ENCODE measurements at places on chromosomes 13 and 19.

DNA sequence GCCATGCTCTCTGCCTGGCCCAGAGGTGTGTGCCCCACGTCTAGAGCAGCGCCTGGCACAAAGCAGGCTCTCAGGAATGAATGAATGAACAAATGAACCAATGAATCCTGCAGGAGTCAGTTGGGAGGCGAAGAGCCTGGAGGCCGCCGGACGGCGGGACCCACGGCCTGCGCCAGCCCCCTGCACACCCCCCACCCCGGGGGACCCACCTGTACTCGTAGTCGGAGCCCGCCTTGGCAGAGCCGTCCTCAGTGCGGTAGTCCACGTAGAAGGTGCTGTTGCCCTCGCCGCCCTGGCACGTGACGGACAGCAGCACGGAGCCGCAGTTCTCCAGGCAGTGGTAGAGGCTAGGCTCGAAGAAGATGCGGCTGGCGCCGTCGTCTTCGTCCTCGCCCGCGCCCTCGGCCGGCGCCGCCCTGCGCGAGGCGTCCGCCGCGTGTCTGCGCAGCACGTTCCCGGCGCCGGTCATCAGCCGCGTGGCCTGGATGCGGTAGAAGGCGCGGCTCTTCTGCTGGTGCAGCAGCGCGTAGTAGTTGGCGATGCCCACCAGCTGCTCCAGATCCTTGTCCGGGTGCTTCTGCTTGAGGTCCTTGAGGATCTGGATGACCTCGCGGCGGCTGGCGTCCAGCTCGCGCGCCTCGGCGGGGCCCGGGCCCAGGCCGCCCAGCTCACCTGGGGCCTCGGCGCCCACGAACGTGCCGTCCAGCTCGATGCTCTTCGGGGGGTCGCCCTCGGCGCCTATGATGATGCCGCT is 14.8 kb downstream of the SLC8A2 start:
- DNase-seq = no peak

GRCh38 chr13:19155321-19155861 is 26.2 kb downstream of the TUBA3C start:
- no peak for DNase-seq

GRCh38 chr13:76131551-76131950 is 495.4 kb downstream of the LMO7 start:
- no peak for DNase-seq

DNA sequence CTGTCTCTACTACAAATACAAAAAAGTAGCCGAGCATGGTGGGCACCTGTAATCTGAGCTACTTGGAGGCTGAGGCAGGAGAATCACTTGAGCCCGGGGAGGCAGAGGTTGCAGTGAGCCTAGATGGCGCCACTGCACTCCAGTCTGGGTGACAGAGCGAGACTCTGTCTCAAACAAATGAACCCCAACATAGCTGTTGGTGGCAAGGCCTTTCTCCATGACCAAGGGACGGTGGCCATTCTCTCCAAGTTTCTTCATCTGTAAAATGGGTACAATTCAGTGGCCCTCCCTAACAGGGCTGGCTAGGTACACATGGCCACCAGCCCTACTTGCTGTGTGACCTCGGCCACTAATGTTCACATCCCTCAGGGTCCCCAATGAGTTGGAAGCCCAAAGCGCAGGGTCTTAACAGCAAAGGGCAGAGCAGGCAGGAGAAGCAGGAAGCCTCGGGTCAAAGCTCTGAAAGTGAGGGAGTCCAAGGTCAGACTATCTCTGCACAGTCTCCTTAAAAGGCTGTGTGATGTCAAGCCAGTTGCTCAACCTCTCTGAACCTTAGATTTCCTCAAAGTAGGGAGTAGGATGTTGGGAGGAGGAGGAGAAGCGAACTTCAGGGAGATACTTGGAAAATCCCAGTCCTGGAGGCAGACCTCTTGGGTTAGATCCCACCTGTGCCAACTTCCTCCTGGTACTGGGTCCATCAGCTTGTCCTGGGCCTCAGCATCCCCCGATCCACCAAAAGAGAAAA is 2.7 kb downstream of the JUND start:
- DNase-seq = no peak

GRCh38 chr19:55590109-55590508 is 9.2 kb downstream of the FIZ1 start:
- DNase-seq = no peak
